Stimulated activated CD8-positive, alpha-beta memory T cell treated with anti-CD3 and anti-CD28 coated beads, Interleukin-2, amount 100 ng/mL, for 48 hours (primary cell): ENCODE measurements at places on chromosomes 5 and 9.

- DNase-seq = peak; percentile 35
Observed at GRCh38 chr5:154197801-154198491, 7.4 kb downstream of the GALNT10 start.

- no peak for DNase-seq
Observed at GRCh38 chr5:157528036-157528632, 47.4 kb downstream of the ADAM19 start.

DNA sequence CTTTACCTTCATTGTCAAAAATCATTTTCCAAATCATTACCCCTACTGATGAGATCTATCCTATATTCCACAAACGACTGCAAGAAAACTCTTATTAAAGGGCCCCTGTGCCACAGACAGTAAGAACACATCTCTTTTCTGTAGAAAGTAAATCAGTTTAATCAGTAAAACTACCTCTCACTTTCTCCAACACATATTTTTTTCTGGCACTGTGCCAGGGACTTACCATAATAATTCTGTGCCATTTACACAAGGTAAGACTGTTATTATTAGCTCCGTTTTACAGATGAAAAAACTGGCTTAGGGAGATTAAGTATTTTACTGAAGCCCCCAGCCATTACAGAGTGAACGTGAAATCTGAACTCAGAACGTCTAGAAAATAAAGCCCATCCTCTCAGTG lies 587.0 kb upstream of the COX7C start:
- DNase-seq = no peak

DNA sequence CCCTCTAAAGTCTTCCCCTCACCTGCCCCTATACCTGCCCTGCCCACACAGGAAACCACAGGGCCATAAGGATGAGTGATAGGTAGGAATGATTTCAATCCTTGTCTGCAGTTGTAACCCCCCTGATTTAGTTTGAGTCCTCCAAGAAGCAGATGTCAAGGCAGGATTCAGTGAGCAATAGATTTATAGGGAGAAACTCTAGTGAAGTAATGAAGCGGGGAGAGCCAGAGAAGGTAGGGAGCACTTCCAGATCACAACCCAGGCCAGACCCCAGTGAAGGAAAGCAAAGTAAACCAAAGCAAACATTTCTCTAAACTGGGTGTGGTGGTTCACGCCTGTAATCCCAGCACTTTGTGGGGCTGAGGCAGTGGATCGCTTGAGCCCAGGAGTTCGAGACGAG lies 22.4 kb downstream of the ENC1 start:
- no peak for DNase-seq

DNA sequence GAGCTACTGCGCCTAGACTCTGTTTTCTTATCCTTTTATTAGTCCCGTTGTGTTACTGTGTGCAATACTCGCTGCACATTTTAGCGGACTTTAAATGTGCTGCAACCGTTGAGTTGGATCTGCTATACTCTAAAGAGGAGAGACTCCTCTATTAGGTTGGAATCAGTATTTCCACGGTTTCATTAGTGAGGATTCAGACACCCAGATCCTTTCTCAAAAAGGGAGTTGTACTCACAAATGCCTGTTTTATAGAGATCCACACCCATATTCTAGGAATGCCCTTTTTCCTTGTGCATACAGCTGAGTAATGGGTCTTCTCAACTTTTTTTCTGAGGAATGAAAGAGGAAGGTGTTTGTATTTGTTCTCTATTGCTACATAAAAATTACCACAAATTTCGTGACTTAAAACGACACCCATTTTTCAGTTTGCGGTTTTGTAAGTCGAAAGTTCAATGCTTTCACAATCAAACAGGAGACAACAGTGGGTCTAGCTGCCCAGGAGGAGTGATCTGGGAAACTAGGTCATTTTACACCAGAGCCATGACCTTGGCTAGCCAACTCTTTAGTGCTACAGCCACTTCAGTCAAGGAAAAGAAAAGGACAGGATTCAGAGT lies 52.8 kb upstream of the SLC44A1 start:
- DNase-seq = no peak

DNA sequence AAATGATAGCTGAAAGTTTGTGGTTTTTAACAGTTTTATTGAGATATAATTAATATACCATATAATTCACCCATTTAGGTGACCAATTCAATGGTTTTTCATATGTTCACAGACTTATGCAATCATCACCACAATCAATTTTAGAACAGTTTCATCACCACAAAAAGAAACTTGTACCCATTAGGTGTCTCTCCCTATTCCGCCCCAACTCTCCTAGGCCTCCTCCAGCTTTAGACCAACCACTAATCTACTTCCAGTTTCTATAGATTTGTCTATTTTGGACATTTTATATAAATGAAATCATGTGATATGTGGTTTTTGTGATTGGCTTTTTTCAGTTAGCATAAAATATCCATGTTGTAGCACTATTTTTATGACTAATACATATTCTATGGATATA lies 38.6 kb downstream of the YTHDC2 start:
- DNase-seq = no peak

DNA sequence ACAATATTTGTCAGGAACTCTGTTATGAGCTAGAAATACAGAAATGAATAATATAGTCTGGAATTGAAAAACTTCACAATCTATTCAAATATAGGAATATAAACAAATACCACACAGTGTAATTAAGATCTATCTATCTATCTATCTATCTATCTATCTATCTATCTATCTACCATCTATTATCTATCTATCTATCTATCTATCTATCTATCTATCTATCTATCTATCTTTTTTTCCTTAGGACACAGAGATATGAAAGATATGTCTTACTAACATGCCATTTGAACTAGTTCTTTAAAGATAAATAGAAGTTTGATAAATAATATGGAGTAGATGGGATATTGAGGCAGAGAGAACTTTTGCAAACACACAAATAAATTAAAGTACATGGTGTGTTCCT lies 357.8 kb downstream of the PARP8 start:
- no peak for DNase-seq

GRCh38 chr5:180804129-180804618 lies 1.6 kb upstream of the MGAT1 start:
- DNase-seq = no peak

DNA sequence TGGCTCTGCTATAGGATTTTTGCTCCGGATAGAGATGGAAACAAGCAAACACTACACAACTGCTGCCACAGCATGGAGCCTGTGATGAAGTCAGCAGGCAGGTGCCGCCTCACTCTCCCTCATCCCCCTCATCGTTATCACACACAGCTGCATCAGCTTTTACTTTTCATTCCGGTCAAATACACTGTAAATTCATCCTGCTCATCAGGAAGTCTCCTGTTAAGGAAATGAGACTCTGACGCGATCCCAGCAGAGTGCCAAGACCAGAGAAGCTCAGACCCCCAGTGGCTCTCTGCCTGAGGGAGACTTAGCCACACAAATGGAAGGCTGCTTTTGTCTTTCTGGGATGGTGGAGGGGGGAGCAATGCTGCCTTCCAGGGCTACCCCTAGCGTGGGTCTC lies 270.2 kb downstream of the ELAVL2 start:
- no peak for DNase-seq

DNA sequence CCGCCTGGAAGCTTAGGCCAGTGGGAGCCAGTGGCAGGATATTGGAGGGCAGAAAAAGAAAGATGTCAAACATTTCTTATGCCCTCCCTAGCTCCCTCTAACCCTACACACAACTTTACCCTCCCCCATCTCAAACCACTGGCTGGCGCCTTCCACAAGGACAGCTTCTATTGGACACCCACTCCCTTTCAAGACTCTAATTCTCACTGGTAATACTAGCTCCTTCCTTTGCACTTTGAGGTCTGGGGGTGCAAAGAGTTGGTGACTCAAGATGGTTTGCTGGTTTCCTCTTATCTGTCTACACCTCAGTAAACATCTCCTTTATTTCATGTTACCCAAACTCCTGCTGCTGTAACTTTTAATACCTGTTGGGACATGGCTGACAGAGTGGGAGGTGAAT lies 11.6 kb upstream of the ITGA1 start:
- DNase-seq = no peak

- DNase-seq = no peak
Observed at GRCh38 chr9:100190339-100190738, 91.3 kb downstream of the INVS start.
